Stimulated activated CD8-positive, alpha-beta memory T cell treated with anti-CD3 and anti-CD28 coated beads, Interleukin-15, amount 100 ng/mL, for 1 hour (primary cell): ENCODE measurements at places on chromosomes 5 and 9.

DNA sequence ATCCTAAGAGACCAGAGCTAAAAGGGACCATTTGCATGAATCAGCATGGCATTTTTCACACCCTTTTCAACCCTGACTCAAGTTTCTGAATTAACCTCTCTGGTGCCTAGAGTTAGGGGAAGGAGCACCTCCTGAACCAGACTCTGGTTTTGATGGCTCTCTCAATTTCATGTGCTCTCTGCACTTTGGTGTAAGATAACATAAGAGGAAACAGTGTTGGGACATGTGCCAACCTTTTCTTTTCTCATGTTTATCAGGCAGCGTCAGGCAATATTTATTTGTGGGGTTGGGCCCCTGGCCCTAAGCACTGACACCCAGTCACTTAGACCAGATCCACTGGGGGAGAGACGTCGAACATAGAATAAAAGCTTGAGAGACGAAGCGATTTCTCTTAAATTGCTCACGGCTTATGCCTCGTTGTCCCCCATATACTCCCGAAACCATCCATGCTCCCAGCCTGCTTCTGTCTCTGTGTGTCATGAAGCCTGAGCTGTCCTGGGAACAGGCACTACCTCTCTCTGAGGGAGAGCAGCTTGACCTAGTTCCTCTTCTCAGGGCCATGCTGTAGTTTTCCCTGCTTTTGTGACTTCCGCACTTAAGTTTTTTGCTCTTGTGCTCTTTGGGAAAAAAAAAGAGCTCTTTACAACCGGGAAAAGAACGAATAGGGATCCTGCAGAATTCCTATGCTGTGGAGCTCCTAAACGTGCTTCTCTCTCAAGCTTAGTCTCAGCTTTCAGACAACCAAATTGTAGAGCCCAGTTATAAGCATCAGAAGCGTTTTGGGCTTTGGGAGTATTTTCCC is 195.7 kb downstream of the NR3C1 start:
- DNase-seq: no peak

DNA sequence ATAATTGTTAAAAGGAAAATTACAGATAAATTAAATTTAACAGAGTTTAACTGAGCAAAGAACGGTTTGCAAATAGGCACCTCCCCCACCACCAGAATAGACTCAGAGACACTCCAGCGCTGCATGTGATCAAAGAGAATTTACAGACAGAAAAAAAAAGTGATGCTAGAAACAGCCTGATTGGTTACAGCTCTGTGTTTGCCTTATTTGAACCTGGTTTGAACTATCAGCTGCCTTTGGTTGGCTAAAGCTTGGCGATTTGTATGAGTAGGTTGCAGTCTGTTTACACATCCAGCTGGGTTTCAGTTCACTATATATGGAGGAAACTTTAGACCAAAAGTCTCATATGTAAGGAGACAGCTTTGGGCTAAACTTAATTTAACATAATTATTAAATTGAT is 249.1 kb downstream of the ENC1 start:
- no peak for DNase-seq

DNA sequence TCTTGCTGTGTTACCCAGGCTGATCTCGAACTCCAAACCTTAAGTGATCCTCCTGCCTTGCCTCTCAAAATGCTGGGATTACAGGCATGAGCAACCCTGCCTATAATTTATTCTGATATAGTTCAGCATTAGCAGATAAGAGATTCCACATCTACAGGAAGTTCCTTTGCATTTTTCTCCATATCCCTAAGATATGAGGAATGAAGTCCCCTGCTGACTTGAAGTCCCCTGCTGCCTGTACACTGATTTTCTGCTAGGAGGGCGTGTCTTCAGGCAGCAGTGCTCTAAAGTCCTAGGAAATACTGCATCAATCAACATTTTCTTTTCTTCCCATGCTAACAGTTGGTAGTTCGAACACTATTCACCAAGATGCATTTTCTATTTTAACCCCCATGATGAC is 105.8 kb downstream of the ARHGAP26 start:
- DNase-seq: no peak

- DNase-seq: no peak
These were observed 78.4 kb upstream of the TMEM252 start for GRCh38 chr9:68619072-68619471.

GRCh38 chr5:174317256-174317894 is 271.9 kb downstream of the NSG2 start:
- no peak for DNase-seq

DNA sequence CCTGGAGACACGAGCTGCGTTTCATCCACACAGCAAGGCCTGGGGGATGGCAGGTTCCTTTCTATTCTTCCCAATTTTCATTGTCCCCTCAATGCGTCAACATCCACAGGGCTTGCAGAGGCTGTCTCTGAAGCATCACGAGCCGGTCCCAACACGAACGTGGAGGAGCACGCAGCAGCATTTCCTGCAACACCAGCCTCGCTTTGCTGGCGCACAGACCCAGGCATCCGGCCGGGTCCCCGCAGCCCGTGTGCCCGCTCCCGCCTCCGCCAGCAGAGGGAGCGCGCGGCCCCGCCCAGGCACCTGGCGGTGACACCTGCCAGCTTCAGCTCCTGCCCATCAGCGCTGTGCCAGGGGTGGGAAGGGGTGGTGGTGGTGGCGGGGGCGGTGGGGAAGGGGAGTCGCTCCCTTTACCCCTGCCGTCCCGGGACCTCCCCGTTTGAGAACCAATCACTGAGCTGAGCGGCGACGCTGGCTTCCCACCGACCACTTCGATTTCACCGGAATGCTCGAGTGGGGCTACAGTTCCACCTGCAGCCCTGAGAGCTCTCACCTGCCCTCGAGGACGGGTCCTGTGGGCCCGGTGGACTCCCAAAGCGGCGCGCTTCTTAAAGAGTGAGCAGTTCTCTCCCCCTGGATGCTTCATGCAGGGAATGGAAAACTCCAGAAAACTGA is 464.5 kb downstream of the ICE1 start:
- no peak for DNase-seq

DNA sequence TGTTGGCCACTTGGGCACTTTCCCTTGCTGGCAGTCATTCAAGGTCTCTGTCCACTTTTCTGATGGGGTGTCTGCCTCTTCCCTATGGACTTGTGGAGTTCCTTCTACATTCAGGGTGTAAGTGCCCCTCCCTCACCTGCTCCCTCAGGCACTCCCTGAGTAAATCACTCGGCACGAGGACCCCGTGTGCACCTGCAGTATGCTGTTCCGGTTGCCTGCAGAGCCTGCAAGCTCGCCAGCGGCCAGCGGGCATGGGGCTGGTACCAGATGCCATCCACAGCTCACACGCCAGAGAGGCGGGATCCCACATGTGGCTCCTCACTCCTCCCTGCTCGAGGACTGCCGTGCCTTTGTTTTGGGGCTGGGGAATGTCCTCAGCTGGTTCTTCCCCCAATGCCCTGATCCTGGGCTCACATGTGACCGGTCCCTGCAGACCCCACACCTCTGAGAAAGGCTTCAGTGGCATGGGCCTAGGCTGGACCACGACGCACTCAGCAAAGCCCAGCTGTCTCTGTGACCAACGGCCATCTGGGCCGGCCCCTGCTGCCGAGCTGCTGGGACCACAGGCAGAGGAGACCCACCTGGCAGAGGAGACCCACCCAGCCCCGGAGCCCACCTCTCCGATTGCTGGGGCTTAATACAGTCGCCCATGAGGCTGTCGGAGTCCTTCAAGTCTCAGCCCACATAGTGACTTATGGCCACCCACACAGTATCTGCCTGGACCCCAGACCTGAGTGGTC is 46.1 kb upstream of the CLPTM1L start:
- DNase-seq: no peak

GRCh38 chr5:41414598-41414997 is 95.8 kb downstream of the PLCXD3 start:
- DNase-seq: no peak

- DNase-seq: no peak
These were observed 40.1 kb upstream of the INSYN2B start for GRCh38 chr5:170020423-170020822.

DNA sequence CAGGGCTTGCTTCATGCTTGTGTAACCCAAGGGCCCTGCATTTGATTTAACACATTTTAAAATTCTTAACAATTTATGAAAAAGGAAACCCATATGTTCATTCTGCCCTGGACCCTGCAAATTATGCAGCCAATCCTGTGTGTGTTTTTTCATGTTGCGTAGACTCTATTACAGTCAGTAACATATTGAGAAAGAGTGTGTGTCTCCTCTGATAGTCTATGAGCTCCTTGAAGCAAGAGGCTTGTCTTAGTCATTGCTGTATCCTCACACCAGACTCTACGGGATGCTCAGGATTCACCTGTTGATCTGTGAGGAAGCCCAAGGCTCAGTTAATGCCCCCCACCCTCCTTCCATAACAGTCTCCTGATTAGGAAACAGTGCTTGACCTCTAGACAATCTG is 177.3 kb upstream of the DMAC1 start:
- DNase-seq: no peak
